Mesenchymal stem cell (in vitro differentiated cells and primary cell): ENCODE measurements at places on chromosomes 2 and 18.

- peaks cover 6% of the 10 kb centered on the region for H3K4me1 ChIP-seq
- no peaks in the 10 kb centered on the region for H3K36me3 ChIP-seq
- DNase-seq: peak; percentile 34
- H3K27ac ChIP-seq: no peak overlapping the region
- no peak overlapping the region for H3K4me3 ChIP-seq
- H3K27me3 ChIP-seq: no peaks in the 10 kb centered on the region
Observed at GRCh38 chr2:23376972-23377371, 8.0 kb upstream of the KLHL29 start.

GRCh38 chr2:237691908-237692600 is 64.7 kb downstream of the LRRFIP1 start:
- peak overlapping the region; percentile 44 for H3K27ac ChIP-seq
- peak; percentile 91 for DNase-seq
- H3K4me1 ChIP-seq: peaks cover 37% of the 10 kb centered on the region
- H3K27me3 ChIP-seq: no peaks in the 10 kb centered on the region
- peaks cover 3% of the 10 kb centered on the region for H3K36me3 ChIP-seq

GRCh38 chr2:172416447-172417058 is 10.8 kb upstream of the ITGA6 start:
- H3K27ac ChIP-seq: no peak overlapping the region
- H3K36me3 ChIP-seq: no peaks in the 10 kb centered on the region
- H3K4me3 ChIP-seq: no peak overlapping the region
- no peak for DNase-seq
- H3K27me3 ChIP-seq: no peaks in the 10 kb centered on the region

- no peak overlapping the region for H3K27ac ChIP-seq
- H3K4me3 ChIP-seq: no peak overlapping the region
- DNase-seq: no peak
- H3K4me1 ChIP-seq: no peaks in the 10 kb centered on the region
Observed at GRCh38 chr2:70807828-70808118, 12.6 kb downstream of the CLEC4F start.

- no peak for DNase-seq
- H3K36me3 ChIP-seq: no peaks in the 10 kb centered on the region
- H3K27ac ChIP-seq: no peak overlapping the region
- H3K27me3 ChIP-seq: no peaks in the 10 kb centered on the region
Observed at GRCh38 chr2:62404913-62405312, 101.1 kb downstream of the TMEM17 start.

DNA sequence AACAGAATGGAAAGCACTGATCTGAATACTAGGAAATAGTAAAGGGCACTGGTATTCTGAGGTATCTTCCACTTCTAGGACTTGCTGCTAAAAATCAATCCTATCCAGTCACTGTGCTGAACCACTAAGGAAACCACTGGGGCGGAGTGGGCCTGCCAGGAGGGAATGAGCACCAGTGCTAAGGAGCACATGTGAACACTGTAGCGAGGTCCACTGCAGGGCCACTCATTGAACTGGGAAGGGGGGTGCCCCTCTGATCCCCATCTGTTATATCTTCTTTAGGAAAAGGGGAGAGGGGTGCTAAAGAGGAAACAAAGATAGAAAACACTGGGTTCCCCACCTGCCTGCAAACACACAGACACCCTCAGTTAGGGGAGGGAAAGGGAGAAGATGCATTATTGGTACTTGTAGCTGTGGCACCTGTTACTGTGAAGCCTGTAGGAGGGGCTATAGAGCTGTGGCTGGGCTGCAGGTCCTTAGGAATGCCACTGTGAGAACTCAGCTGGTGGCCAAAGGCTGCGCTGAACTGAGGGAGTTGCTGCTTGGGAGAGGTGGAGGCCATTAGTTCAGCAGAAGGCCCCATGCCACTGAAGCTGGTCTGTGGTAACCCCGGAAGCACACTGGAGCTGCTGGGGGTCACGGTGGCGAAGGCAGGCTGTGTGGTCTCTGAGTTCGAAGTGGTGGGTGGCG is 81.8 kb downstream of the INO80D start:
- peaks cover 25% of the 10 kb centered on the region for H3K36me3 ChIP-seq
- peak; percentile 26 for DNase-seq
- no peak overlapping the region for H3K4me3 ChIP-seq
- H3K27ac ChIP-seq: no peak overlapping the region

GRCh38 chr2:25076749-25077148 is 34.9 kb downstream of the EFR3B start:
- no peaks in the 10 kb centered on the region for H3K36me3 ChIP-seq
- H3K27me3 ChIP-seq: peaks cover 33% of the 10 kb centered on the region
- DNase-seq: peak; percentile 14
- peaks cover 10% of the 10 kb centered on the region for H3K4me1 ChIP-seq
- no peak overlapping the region for H3K4me3 ChIP-seq

GRCh38 chr2:113776949-113777348 is 20.5 kb upstream of the SLC35F5 start:
- H3K27me3 ChIP-seq: no peaks in the 10 kb centered on the region
- no peaks in the 10 kb centered on the region for H3K36me3 ChIP-seq

- DNase-seq: no peak
- no peaks in the 10 kb centered on the region for H3K27me3 ChIP-seq
- H3K36me3 ChIP-seq: no peaks in the 10 kb centered on the region
- peaks cover 4% of the 10 kb centered on the region for H3K4me1 ChIP-seq
Observed at GRCh38 chr2:45899926-45900325, 248.5 kb downstream of the PRKCE start.

- no peaks in the 10 kb centered on the region for H3K36me3 ChIP-seq
- H3K4me3 ChIP-seq: no peak overlapping the region
- H3K4me1 ChIP-seq: no peaks in the 10 kb centered on the region
- DNase-seq: no peak
- H3K27ac ChIP-seq: no peak overlapping the region
- H3K27me3 ChIP-seq: no peaks in the 10 kb centered on the region
Observed at GRCh38 chr18:10872304-10872703, 277.1 kb downstream of the PIEZO2 start.

DNA sequence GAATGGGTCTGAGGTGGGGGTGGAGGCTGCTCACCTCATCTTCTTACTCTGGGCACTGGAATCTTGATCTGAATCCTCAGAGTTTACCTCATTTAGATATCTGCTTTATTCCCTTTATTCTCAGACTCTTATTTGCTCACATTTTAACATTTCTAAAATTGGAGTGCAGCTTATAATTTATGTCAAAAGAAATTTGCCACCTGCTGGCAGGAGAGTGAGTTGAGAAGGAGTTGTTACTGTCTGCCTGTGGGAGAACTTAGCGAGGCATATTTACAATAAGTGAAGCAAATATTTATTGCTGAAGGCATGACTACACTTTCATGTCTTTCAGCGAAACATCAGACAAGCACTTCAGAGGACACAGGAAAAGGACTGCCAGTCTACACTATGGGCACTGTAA is 16.4 kb upstream of the KIAA2012 start:
- peaks cover 3% of the 10 kb centered on the region for H3K27me3 ChIP-seq
- H3K4me3 ChIP-seq: no peak overlapping the region
- no peaks in the 10 kb centered on the region for H3K36me3 ChIP-seq
- no peak overlapping the region for H3K27ac ChIP-seq
- H3K4me1 ChIP-seq: peaks cover 2% of the 10 kb centered on the region

- DNase-seq: no peak
- H3K27ac ChIP-seq: no peak overlapping the region
- no peaks in the 10 kb centered on the region for H3K36me3 ChIP-seq
- H3K4me3 ChIP-seq: peak overlapping the region; percentile 62
Observed at GRCh38 chr2:174338147-174338605, 3.4 kb downstream of the SP9 start.

- no peaks in the 10 kb centered on the region for H3K4me1 ChIP-seq
- DNase-seq: no peak
- H3K4me3 ChIP-seq: no peak overlapping the region
- H3K36me3 ChIP-seq: no peaks in the 10 kb centered on the region
Observed at GRCh38 chr2:67036444-67036843, 360.7 kb upstream of the ETAA1 start.

- H3K4me3 ChIP-seq: no peak overlapping the region
- no peaks in the 10 kb centered on the region for H3K27me3 ChIP-seq
- peaks cover 37% of the 10 kb centered on the region for H3K4me1 ChIP-seq
Observed at GRCh38 chr2:239394346-239394945, 6.4 kb downstream of the HDAC4 start.

GRCh38 chr2:49367003-49367402 is 212.7 kb upstream of the FSHR start:
- H3K36me3 ChIP-seq: no peaks in the 10 kb centered on the region
- no peak overlapping the region for H3K4me3 ChIP-seq
- H3K27ac ChIP-seq: no peak overlapping the region
- H3K4me1 ChIP-seq: no peaks in the 10 kb centered on the region

DNA sequence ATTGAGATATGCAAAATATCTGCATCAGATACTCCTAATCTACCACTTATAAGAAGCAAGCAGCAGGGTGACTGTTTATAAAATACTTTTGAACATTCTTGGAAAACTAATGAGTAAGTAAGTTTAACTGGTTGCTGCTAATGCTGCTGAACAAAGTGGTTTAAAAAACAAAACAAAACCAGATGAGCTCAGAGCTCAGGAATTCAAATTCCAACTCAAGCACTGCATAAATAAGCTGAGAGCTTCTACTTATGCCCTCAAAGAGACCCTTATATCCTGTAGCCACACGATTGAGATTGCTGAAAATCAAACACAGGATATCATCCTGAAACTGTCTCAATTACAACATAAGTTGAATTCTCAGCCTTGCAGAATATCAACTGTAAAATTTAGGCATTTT is 62.3 kb upstream of the NYAP2 start:
- no peaks in the 10 kb centered on the region for H3K27me3 ChIP-seq
- peaks cover 1% of the 10 kb centered on the region for H3K4me1 ChIP-seq
- DNase-seq: peak; percentile 70

DNA sequence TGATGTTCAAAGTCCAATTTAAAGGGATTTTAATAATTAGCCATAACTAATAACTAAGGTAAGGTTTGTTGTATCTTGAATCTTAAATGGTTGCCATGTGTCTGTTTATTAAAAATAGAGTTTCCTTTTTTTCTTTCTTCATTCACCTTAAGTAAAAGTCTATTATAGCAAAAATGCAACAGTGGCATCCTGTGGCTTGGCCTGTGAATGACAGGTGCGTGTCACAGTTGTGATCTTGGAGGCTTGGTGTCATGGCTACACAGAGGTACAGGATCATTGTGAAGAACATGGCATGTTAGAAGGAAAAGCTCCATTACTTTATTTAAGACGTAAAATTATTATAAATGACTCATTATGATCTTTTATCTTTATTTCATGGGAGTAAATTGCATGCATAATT is 246.1 kb downstream of the BCL2 start:
- no peak for DNase-seq
- H3K27me3 ChIP-seq: peaks cover 13% of the 10 kb centered on the region
- no peaks in the 10 kb centered on the region for H3K36me3 ChIP-seq
- H3K27ac ChIP-seq: no peak overlapping the region

- H3K27me3 ChIP-seq: no peaks in the 10 kb centered on the region
- no peak overlapping the region for H3K4me3 ChIP-seq
- DNase-seq: peak; percentile 62
- H3K4me1 ChIP-seq: no peaks in the 10 kb centered on the region
- H3K36me3 ChIP-seq: no peaks in the 10 kb centered on the region
Observed at GRCh38 chr2:53202063-53202462, 565.5 kb upstream of the CHAC2 start.

DNA sequence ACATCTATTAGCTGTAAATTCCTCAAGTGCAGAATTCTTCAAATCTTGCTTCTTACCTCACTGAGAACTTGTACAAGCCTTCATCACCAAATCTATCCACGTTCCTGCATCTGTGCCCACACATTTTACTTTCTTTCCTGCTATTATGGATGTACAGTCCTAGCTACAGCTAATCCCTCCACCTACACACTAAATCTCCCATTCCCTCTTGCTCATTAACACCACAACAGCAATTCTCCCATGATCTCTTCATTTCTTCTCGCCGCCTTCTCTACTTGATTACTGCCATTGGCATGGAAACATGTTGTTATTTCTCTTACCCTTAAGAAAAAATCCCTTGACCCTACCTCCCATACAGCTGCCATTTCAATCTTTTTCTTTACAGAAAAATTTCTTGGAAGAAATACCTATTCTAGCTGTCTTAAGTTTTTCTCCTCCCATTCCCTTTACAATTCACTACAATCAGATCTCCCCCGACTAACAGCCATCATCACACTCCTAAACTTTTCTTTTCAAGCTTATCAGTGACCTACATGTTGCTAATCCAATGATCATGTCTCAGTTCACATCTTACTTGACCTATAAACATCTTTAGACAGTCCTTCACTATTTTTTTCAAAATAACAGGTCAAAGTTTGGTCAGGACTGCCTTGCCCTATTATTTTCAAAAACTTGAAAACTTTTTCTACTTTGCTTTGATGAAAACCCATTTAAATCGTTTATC is 41.0 kb downstream of the ROCK2 start:
- no peaks in the 10 kb centered on the region for H3K36me3 ChIP-seq
- no peak overlapping the region for H3K27ac ChIP-seq
- no peaks in the 10 kb centered on the region for H3K27me3 ChIP-seq
- DNase-seq: no peak
- no peaks in the 10 kb centered on the region for H3K4me1 ChIP-seq

DNA sequence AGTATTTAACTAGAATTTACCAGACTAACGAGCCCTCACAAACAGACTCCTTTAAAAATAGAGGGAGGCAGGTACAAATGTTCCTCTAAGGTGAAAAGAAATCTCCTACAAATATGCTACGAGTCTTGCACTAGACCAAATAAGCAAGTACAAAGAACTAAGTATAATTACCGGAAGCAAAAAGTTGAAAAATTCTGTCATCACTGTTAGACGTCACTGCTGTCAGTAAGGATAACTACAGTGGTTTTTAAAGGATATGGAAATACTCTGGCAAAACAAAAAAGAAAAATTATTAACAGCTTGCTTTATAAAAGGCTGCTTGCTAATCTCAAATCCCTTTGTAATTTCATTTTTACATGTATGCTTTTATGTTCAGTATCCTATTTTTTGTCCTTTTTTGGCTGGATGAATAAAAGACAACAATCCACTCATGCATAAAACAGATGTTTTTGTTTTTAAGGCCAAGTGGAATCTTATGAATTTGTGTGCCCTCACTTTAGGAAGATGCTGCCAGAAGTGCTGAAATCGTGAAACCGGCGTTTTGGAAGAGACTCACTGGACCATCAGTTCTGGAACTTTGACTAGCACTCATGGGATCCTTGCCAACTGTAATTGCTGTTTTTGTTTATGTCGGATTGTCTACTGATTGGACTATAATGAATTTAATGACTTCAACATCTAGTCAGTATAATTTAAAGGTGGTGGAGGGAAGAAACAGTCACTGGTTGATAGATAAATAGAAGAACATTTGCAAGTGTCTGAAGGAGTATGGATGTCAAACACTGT is 6.7 kb downstream of the ZNF521 start:
- H3K4me1 ChIP-seq: peaks cover 1% of the 10 kb centered on the region
- H3K27me3 ChIP-seq: no peaks in the 10 kb centered on the region
- H3K4me3 ChIP-seq: peak overlapping the region; percentile 2
- no peak overlapping the region for H3K27ac ChIP-seq

GRCh38 chr2:161418715-161419637 is 2.9 kb downstream of the TBR1 start:
- no peaks in the 10 kb centered on the region for H3K36me3 ChIP-seq
- H3K27ac ChIP-seq: no peak overlapping the region
- peaks cover 34% of the 10 kb centered on the region for H3K4me1 ChIP-seq
- H3K4me3 ChIP-seq: peak overlapping the region; percentile 70
- DNase-seq: peak; percentile 53
